ACHN (cell line): ENCODE measurements at places on chromosomes 2 and 18.

- DNase-seq: no peak
These were observed 7.8 kb downstream of the HS1BP3 start for GRCh38 chr2:20643060-20643459.

DNA sequence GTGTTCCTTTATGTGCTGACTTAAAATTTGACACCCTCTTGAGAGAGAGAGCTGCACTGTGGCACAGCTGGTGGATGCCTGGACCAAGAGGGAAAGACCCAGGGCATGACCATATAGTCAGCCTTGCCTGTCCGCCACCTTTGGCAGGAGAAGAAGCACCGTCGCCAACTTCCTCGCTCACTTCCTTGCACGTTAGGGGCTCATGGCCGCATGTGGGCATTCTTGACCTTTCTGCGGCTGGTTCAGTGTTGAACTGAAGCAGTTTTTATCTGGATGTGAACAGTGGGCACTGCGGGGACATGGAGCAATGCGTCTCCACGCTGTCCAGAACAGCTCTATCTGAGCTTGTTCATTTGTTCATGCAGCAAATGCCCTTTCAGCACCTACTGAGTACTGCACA, 66.9 kb downstream of the TRAPPC12 start:
- DNase-seq: no peak

DNA sequence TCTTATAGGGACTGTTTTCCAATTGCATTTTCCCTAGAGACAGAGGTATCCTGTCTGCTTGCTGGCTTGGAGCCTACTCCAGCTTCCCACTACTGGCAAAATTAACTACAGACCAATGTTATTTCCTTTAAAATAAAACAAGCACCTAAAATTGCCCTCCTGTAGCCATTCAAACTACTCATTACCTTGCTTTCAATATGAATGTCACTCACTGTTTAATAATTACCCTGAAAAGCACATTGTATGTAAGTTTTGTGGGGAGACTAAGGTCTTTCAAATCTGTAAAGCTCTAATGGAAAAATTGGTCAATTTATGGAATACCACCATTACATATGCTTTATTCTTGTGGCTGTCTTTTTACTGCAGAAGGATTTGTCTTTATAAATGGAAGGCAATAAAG, 87.3 kb downstream of the DOCK10 start:
- no peak for DNase-seq

DNA sequence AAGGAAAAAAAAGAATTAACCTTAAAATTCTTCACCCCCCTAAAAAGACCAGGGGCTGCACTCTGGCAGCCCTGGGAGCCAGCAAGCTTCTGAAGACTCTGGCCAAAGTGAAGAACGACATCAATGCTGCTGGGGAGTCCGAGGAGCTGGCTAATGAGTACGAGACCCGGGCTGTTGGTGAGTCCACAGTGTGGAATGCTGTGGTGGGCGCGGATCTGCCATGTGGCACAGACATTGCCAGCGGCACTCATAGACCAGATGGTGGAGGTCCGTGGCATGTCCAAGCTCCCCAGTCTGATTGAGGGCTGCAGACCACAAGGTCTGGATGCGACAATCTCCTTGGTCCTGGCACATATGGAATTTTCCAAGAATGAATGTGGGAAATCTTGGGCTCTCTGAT, 47.4 kb downstream of the TRPM8 start:
- DNase-seq: peak; percentile 60

DNA sequence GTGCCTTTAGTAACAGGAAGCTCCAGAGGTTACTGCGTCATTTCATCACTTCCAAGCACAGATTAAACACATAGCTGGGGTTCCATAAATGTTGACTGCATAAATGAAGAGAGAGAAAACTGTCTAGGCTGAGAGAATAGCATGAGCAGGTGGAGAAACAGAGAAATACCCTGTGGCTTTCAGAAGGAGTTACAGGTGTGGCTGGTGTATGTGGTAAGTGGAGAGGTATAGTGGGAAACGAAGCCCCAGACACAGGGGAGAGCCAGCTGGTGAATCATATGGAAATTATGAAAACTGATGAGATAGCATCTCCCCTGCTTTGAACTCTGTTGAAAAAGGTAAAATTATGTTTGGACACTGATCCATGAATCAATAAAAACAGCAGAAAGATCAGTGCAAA, 807.4 kb upstream of the POU3F3 start:
- no peak for DNase-seq

GRCh38 chr18:78766651-78767533, 212.7 kb upstream of the SALL3 start:
- no peak for DNase-seq

DNA sequence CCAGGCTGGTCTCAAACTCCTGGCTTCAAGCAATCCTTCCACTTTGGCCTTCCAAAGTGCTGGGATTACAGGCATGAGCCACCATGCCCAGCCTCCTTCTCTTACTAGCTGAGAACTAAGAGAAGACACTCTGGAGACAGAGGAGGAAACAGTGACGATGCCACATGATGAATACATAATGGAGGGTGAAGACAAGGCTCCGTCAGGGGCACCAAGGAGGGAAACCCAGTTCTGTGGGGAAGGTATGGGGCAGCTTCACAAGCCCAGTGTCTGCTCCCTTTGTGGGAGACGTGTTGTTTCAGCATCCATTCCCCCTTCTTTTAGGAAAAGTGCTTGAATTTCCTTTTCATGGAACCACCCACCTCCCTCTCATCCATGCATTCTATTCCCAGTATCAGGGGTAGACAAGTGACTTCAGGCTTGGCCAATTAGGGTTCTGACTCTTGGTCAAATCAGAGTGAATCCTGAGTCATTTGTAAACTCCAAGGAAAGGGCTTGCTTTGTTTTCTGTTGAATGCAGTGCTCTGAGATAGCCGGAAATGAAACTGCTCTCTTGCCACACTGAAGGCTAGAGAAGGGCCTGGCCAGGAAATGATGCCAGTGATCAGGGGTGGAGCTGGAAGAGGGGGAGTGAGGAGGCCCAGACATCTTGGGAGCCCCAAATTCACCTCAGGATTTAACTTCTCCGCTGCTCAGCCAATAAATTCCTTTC, 23.7 kb downstream of the TMEM127 start:
- DNase-seq: peak; percentile 14

DNA sequence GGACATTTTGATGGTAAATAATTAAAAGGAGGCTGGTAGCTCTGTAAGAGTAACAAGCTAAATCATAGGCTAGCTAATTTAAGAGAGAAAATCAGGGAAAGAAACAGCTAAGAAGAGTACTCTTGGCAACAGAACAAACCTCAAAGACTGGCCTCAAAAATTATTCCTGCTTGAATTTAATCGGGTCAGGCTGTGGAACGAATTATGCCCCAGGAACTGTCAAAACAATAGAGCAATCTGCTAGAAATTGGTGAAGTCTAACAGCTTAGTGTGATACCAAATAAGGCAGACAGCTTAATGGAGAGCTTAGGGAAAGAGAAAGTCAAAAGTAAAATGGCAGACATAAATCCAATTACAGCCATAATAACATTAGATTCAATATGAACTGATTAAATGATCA, 215.7 kb downstream of the MREG start:
- DNase-seq: no peak

GRCh38 chr18:51082571-51083267, 52.7 kb downstream of the SMAD4 start:
- no peak for DNase-seq

- no peak for DNase-seq
These were observed 124.6 kb downstream of the SPOPL start for GRCh38 chr2:138626148-138626547.

- no peak for DNase-seq
These were observed 311.0 kb downstream of the NDUFA10 start for GRCh38 chr2:239714116-239714515.

DNA sequence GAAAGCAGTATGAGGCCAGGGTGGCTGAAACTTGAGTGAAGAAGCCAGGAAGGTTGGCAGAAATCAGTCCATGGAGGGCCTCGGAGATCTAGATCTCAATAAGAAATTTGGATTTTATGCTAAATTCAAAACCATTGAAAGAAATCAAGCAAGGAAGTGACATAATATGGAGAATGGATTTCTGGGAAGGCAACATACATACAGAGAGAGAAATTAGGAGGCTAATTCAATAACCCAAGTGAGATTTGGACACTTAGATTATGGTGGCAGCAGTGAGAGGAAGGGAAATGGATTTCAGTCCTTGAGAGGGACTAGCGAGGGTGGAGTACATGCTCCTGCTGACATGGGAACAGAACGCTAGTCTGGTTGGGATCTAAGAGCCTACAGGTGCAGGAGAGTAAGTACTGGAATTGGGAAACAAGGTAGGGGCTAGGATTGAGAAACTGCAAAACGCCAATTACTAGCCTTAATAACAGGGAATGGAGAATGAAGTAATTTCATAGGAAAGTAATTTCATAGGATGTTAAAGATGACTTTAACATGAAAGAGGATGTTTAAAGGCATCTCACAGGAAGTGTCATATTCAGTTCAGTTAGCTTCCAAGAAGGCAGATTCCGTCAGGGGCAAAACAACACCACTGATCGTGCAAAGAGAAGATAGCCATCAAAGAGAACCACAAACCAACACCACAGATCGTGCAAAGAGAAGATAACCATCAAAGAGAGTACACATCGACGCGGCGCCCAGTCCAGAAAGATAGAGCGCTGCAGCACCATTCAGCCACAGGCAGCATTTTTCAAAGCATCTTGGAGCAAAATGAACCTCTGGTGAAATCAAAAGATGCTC, 27.2 kb downstream of the CDKL4 start:
- no peak for DNase-seq

DNA sequence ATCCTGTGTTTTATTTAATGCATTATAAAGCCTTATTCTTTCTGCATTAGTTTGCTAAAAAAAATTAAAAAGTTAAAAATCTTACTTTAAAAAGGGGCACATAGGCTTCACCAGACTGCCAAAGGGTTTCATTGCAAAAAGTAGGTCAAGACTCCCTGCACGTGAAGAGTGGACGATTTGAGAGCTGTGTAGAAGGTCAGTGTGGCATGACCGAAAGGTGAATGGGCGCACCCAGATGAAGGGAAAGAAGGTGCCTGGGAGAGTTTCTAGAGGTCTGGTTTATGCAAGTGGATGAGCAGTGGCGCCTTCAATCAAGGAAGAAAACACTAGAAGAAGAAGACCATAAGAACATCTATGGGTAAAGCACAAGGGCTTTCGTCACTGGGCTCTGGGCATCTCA, 111.0 kb downstream of the SP3 start:
- DNase-seq: no peak

DNA sequence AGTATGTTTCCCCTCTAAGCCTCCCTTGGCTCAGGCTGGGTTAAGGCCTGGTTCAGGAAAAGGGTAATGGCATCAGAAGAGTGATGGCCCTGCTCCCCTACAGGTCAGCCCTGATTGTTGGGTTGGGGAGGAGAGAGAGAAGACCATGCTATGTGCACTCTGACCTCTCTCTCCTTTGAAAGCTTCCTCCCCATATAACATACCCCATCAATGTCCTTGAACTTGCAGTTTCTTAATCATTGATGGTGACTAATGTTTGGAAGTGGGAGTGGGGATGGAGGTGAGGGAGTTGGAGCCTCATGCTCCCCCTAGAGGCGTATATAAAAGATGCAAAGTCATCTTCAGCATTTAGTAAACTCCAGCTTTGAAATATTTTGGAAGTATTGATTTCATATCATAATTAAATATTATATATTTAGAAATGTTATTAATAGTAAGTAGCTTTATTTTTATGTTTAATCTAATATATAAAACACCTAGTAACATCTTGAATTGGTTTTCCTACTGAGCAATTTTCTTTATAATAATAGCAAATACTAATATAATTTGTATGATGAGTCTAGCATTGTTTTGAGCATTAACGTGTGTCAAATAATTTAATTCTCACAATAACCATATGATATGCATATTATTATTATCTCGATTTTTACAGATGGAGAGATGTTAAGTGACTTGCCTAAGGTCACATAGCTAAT, 8.8 kb downstream of the PLCL1 start:
- peak; percentile 53 for DNase-seq

DNA sequence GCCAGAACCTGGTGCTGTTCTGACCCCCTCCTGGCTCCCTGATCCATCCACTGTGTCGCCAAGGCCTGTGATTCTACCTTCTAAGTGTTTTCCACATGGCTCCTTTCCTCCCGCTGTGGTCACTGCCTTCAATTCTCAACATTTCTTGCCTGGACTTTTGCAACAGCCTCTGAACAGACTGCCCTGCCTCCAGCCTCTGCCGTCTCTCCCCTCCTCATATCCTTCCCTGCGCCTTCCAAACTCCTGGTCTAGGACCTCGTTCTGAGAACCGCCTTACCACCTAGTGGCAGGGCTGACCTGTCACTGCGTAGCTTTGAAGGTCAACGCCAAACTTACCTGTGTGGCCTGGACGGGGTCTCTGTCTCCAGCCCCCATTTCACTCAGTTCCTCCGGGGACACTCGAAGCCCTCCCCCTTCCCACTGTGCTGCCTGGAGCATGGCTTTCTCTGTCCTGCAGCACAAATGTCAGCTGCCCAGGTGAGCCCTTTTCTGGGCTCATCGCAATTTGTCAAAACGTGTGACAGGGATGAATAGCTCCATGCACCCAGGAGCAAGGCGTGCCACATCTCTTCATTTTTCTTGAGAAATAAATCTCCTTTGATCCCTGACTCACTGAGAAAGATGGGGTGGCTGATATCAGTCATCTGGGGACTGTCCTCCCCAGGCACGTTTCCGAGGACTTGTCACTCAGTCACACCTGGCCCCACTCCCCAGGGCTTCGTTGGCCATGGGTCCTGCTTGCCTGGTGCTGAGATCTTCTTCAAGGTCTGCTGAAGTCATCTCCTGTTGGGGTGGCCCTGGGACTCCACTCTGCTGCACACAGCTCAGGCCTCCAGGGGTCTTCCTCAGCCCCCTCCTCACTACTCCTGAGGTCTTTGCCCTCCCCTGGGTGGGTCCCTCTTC, 46.7 kb downstream of the LDLRAD4 start:
- DNase-seq: no peak

DNA sequence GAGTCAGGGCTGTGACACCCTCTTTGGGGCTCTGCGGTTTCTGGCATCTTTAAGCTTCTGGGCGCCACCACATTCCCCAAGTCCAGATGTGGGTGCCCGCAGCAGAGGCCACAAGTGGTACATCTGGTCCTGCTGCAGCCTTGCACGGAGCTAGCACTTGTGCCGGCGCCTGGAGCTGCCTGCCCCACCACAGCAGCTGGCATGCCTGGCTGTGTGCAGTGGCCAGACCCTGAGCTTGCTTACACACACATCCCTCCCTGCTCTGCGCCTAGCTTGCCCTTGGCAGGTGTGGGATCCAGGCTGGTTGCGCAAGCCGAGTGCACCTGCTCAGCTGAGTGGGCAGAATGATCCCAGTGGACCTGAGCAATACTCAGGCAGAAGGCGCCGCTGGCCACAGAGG, 27.3 kb downstream of the SLC4A10 start:
- DNase-seq: no peak

DNA sequence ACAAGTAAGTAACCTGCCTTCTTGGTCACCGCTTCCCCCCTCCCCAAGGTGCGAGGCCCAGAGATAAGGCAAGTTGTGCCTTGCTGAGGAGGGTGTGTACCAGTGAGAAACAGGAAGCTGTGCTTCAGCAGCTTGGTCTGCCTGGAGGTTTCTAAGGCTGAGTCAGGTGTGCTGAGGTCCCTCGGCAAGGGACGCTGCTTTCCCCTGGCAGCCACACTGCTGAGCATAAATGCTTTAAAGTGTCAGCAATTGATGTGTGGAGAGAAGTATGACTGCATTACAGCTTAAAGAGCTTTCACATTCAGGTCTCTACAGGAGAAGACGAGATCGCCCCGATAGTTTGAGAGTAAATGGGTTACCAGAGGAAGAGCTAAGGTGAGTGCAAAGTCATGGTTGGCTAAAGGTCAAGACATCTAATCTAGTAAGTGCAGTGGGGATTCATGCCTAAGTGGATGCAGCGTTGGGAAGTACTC, 86.9 kb downstream of the LIMS1 start:
- DNase-seq: peak; percentile 80

- no peak for DNase-seq
These were observed 13.2 kb downstream of the PRELID3A start for GRCh38 chr18:12420821-12421421.
